ENCODE measurements at places on chromosomes 12 and 14. TPM values are rescaled to one million over a fixed set of nuclear protein-coding genes. Genes with fewer than 3 reads are reported as not detected.

DNA sequence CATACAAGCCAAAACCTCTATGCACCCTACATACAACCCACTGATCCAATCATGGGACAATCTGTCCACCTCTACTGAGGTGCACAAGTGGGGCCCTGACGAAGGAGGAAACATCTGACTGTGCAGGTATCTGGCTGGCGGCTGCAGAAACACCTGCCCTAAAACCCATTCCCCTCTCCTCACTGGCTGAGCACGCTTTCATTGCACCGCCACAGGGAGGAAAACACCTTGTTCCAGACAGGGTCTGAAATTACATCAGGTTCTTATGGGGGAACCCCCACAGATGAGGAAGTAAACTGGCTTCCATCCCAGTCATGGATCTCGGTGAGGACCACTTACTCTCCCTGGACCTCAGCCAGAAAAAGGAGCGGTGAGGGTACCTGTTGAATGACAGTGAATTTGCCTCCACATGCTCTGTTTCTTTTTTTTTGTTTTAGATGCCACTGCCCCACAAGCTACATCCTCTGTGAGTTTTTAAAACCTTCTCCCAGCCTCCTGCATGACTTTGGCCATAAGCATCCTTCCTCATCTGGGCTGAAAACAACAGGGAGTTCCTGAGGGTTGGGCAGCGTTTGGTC, 23.8 kb upstream of the DGLUCY start:
- no peak for DNase-seq

DNA sequence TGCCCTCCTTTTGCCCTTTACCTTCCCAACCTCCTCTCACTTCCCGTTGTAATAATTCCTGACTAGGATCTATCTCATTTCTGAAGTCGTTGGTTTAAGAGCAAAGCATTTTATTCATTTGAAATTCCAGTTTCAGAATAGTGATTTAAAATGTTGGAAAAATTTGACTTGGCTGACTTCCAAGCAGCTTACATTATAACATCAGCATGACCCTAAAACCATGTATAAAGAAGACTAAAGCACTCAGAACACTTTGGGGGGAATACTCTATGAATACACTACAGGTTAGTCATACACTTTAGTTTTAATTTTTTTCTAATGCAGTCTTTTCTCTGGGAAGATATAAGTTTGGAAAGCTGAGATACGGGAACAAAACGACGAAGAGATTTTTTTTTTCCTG, 161.1 kb downstream of the BTG1 start:
- no peak for DNase-seq

DNA sequence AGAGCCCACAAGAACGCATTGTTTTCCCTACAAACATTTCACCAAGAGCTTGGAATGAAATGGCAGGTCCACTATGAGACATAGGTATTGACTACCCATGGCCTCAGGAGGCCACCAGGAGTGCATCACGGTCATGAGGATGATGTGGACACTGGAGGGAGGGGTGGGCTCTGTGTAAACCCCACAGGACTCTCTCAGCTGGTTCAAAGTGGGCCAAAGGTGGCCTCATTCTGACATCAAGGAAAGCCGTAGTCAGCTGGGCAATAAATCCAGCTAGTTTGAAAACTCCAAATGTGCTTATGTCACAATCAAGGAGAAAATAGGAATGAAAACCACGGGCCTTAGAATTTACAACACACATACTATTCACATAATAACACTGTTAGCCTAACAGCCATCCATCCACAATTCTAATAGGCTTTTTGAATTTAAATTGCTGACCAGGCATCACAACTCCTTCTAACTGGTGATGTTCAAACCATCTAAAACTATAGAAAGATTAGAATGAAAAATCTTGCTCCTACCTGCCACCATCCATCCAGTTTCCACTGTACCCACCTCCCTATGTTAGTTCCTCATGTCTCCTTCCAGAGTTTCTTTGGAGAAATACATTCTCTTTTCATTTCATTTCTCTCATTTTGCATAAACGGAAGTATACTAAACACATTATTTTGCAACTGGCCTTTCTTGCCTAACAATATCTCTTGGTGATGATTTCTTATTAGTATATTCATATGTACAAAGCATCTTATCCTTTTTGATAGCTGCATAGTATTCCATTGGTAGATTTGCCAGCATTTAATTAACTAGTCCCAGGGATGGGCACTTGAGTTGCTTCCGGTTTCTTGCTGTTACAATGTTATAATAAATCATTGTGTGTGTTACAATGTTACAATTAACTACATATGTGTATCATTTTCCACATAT, 21.5 kb downstream of the CMKLR1 start:
- no peak for DNase-seq

GRCh38 chr14:91595736-91596135, 85.6 kb upstream of the PPP4R3A start:
- DNase-seq = no peak

GRCh38 chr12:120581998-120582397, 796 bp upstream of the POP5 start:
- DNase-seq = no peak

GRCh38 chr12:39402922-39403321, 40.0 kb downstream of the KIF21A start:
- DNase-seq = no peak

- DNase-seq = no peak
Measured at GRCh38 chr12:10018386-10018785, 8.0 kb downstream of the CLEC12B start.

The SMIM41 gene
- 0.34 TPM for polyA plus RNA-seq

DNA sequence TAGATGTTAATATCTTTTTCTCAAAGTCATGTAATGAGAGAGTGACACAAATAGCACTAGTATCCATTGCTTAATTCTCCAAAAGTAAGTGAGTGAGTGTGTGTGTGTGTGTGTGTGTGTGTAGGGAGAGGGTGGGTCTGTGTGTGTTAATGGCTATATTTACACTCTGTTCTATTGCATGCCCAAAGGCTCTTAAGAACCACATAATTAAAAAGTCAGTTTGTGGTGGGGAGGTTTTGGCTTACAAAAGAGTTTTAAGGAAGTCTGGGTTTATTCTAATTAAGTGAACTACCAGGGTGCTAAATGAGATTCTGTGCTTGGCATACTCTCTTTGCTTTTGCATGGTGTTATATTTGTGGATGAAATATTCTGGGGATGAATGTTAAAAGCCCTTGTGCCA, 1897.6 kb upstream of the FLRT2 start:
- no peak for DNase-seq

The VWF gene
- 7.3 TPM for polyA plus RNA-seq

- DNase-seq = peak; percentile 70
Measured at GRCh38 chr12:130633771-130634170, 82.3 kb downstream of the RIMBP2 start.

The IKZF4 gene
- 16.5 TPM for polyA plus RNA-seq

- no peak for DNase-seq
Measured at GRCh38 chr14:90568405-90568804, 171.6 kb downstream of the CALM1 start.

The SLC5A8 gene
- 41.3 TPM for polyA plus RNA-seq

- DNase-seq = no peak
Measured at GRCh38 chr14:95092723-95093122, 64.6 kb downstream of the DICER1 start.

DNA sequence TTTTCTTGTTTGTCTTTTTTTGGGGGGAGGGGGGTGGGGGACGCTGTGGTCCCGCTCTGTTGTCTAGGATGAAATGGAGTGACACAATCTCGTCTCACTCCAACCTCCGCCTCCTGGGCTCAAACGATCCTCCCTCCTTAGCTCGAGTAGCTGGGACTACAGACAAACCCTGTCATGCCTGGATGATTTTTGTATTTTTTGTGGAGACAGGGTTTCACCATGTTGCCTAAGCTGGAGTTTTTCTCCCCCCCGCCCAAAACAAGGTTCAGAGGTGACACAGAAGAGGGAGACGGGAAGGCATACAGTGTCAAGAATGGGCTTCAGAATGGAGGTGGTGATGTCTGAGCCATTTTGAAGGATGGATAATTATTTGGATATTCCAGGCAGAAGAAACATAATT, 116.9 kb upstream of the ATF1 start:
- peak; percentile 46 for DNase-seq

The ZDHHC22 gene
- polyA plus RNA-seq = 0.42 TPM

The OR6C75 gene
- polyA plus RNA-seq = not detected

GRCh38 chr14:67485501-67486095, 2.9 kb downstream of the TMEM229B start:
- no peak for DNase-seq

The TSPAN19 gene
- 0.85 TPM for polyA plus RNA-seq

DNA sequence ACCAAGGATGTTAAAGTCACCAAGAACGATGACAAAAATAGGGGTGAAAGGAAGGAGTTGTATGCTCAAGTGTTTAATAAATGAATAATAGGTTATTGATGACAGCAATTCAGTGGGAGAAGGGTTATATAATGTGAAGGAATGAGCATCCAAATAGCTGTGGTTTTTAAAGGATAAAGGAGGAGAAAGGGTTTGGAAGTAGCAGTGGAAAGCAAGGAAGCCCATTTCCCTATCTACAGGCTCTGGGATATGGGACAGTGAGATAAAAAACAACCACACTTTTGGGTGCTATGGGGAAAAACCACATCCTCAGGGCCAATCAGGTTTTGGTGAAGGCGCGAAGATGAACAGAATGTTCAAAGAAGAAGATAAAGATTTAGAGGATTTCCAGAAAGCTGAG, 258.6 kb downstream of the ZFP36L1 start:
- DNase-seq = no peak

- no peak for DNase-seq
Measured at GRCh38 chr12:42442888-42443287, 116.9 kb downstream of the PPHLN1 start.

GRCh38 chr14:79542121-79542520, 669.2 kb downstream of the DIO2 start:
- no peak for DNase-seq

- DNase-seq = no peak
Measured at GRCh38 chr14:24979725-24980239, 70.2 kb downstream of the STXBP6 start.

GRCh38 chr12:3533703-3534386, 42.8 kb downstream of the PRMT8 start:
- DNase-seq = peak; percentile 29

GRCh38 chr14:70415788-70416187, 1.1 kb downstream of the SYNJ2BP start:
- DNase-seq = no peak

The SIX6 gene
- not detected for polyA plus RNA-seq

Data from renal cortex interstitium (tissue), 15 donors.